Dermis blood vessel endothelial cell (primary cell): ENCODE measurements at places on chromosomes 11 and 22. TPM values are rescaled to one million over a fixed set of nuclear protein-coding genes. Genes with fewer than 3 reads are reported as not detected.

The SLCO2B1 gene
- total RNA-seq: 3.7 and 7.8 TPM in 2 replicates

The OLFML1 gene
- total RNA-seq: 0.65 TPM in 1 of 2 replicates, not detected in the other

The TMPRSS4 gene
- total RNA-seq: not detected in 2 replicates

The KRTAP5-10 gene
- not detected in 2 replicates for total RNA-seq

The APOL5 gene
- not detected in 2 replicates for total RNA-seq

The FBLN1 gene
- total RNA-seq: 0.34 and 0.56 TPM in 2 replicates

The TRIM6 gene
- total RNA-seq: 1.0 and 3.3 TPM in 2 replicates

The FOLR3 gene
- total RNA-seq: not detected in 2 replicates

The TLCD5 gene
- total RNA-seq: 6.3 and 8.5 TPM in 2 replicates

The NNMT gene
- total RNA-seq: 182 and 330 TPM in 2 replicates

The SYCE3 gene
- total RNA-seq: not detected in 2 replicates

The OR5P2 gene
- not detected in 2 replicates for total RNA-seq

The FZD4 gene
- 185 and 214 TPM in 2 replicates for total RNA-seq

The RAB38 gene
- total RNA-seq: 0.34 and 1.6 TPM in 2 replicates

The NDUFV1 gene
- total RNA-seq: 166 and 175 TPM in 2 replicates

The APOBEC3H gene
- not detected in 2 replicates for total RNA-seq

The TMA7B gene
- total RNA-seq: not detected in 2 replicates

The YPEL4 gene
- 0.05 TPM in 1 of 2 replicates, not detected in the other for total RNA-seq

The SMTNL1 gene
- not detected in 2 replicates for total RNA-seq

The MRGPRX3 gene
- total RNA-seq: not detected in 2 replicates

The OR2D2 gene
- total RNA-seq: 0.17 TPM in 1 of 2 replicates, not detected in the other

The SCGB2A2 gene
- not detected in 2 replicates for total RNA-seq

The CFAP300 gene
- 0.09 TPM in 1 of 2 replicates, not detected in the other for total RNA-seq

The ANO5 gene
- under 0.01 and 0.09 TPM in 2 replicates for total RNA-seq

The CALCA gene
- total RNA-seq: not detected in 2 replicates

The SCN4B gene
- 0.09 TPM in 1 of 2 replicates, not detected in the other for total RNA-seq

The SHANK2 gene
- total RNA-seq: 0.37 and 0.68 TPM in 2 replicates

The CTSF gene
- total RNA-seq: 27.8 and 63.5 TPM in 2 replicates

The RIC3 gene
- not detected in 2 replicates for total RNA-seq

The CSRP3 gene
- total RNA-seq: not detected in 2 replicates

The MOGAT2 gene
- total RNA-seq: not detected in 2 replicates

The LDHAL6A gene
- not detected in 2 replicates for total RNA-seq

The SEC14L2 gene
- total RNA-seq: 16.2 and 17.0 TPM in 2 replicates

The BATF2 gene
- 0.34 and 1.1 TPM in 2 replicates for total RNA-seq

The LMO2 gene
- total RNA-seq: 107 and 149 TPM in 2 replicates

The SAA1 gene
- 0.98 and 3.1 TPM in 2 replicates for total RNA-seq

The USH1C gene
- not detected in 2 replicates for total RNA-seq

The SCUBE2 gene
- total RNA-seq: 3.5 and 3.9 TPM in 2 replicates

The DEPDC7 gene
- total RNA-seq: 0.17 and 0.37 TPM in 2 replicates

The SLC37A4 gene
- 18.4 and 27.3 TPM in 2 replicates for total RNA-seq

The TRIM66 gene
- 5.6 and 7.4 TPM in 2 replicates for total RNA-seq

The KCNJ1 gene
- total RNA-seq: 0.23 and 0.34 TPM in 2 replicates

The LRRC4C gene
- not detected in 2 replicates for total RNA-seq

The NRIP3 gene
- 1.2 and 2.0 TPM in 2 replicates for total RNA-seq

The KRTAP5-7 gene
- not detected in 2 replicates for total RNA-seq

The ARHGAP8 gene
- total RNA-seq: 0.09 TPM in 1 of 2 replicates, not detected in the other

The LZTR1 gene
- 51.6 and 60.9 TPM in 2 replicates for total RNA-seq

The PAK1 gene
- total RNA-seq: 0.19 and 0.51 TPM in 2 replicates

The C11orf42 gene
- not detected in 2 replicates for total RNA-seq

The MGAT3 gene
- total RNA-seq: under 0.01 TPM in 1 of 2 replicates, not detected in the other

The RASD2 gene
- 0.17 TPM in 1 of 2 replicates, not detected in the other for total RNA-seq

The ST14 gene
- 0.14 and 0.34 TPM in 2 replicates for total RNA-seq

The TRPC6 gene
- 8.2 and 28.3 TPM in 2 replicates for total RNA-seq

The TBX10 gene
- total RNA-seq: not detected in 2 replicates

The GPR83 gene
- total RNA-seq: not detected in 2 replicates

The VWCE gene
- 6.8 and 8.8 TPM in 2 replicates for total RNA-seq
